NCI-H146 (cell line): ENCODE measurements at places on chromosomes 1 and 21.

- DNase-seq: no peak
Observed at GRCh38 chr1:7290971-7291970, 479.8 kb upstream of the VAMP3 start.

- no peak for DNase-seq
Observed at GRCh38 chr1:43766086-43766784, 58.9 kb downstream of the ST3GAL3 start.

DNA sequence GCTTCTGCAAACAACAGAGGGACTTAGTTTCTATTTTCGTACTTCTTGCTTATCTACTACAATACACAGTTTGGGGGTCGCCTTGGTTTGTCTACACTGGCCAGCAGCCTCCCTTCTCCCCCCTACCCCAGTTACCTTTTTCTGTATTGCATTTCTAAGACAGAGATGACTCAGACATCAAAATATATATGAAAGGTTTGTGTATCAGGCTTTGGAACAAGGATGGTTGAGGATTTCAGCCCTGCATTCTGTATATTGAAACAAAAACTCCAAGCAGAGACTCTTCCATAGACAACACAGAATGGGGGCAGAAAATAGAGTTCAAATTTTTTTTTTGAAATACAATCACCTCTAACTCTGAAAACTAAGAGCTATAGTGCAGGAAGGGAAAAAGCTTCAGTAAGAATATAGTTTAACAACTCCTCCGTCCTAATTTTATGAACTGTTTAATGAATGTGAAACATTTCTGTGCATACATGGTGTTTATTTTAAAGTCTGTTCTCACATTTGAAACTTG, 1.9 kb downstream of the SAMD13 start:
- no peak for DNase-seq

- no peak for DNase-seq
Observed at GRCh38 chr1:40772146-40772955, 11.2 kb upstream of the KCNQ4 start.

- no peak for DNase-seq
Observed at GRCh38 chr1:224884361-224884801, 45.1 kb upstream of the DNAH14 start.

GRCh38 chr1:201096977-201097856, 15.0 kb downstream of the CACNA1S start:
- DNase-seq: no peak

GRCh38 chr1:203559523-203559922, 65.6 kb downstream of the OPTC start:
- DNase-seq: no peak

GRCh38 chr1:72003092-72003491, 279.2 kb downstream of the NEGR1 start:
- DNase-seq: peak; percentile 58

- DNase-seq: no peak
Observed at GRCh38 chr1:54955359-54955758, 25.1 kb upstream of the TMEM61 start.

DNA sequence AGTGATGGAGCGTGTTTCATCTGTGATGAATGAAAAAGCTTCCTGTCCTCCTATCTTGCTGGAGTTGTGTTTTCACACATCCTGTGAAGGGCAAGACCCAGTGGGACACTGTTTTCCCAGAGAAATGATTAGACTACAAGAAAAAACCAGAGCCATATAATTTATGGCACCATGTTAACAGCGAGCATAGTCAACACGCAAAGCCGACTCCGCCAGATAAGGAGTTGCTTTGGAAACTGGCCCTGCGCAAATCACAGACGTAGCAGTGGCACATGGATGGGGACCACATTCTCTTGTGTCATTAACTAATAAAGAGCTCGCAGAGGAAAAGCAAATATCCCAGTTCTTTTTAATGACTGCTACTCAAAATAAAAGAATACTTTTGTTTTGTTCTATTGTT, 471.2 kb upstream of the RUNX1 start:
- peak; percentile 66 for DNase-seq

GRCh38 chr1:42423681-42424080, 32.1 kb downstream of the ZMYND12 start:
- DNase-seq: no peak

DNA sequence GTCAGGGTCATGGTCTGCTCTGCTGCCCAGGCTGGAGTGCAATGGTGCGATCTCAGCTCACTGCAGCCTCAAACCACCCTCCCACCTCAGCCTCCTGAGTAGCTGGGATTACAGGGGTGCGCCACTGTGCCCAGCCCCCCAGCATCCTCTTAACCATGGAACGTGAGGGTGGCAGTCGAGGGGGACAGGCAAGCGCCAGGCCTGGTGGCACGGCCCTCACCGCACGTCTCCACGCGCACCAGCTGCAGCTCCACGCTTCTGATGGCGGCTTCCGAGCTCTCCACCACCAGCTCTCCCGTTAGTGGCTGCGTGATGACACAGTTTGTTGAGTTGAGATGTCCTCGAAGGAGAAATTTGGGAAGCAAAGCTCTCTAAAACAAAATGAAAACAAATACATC, 39.1 kb downstream of the VPS26C start:
- no peak for DNase-seq

GRCh38 chr1:17852383-17852782, 97.2 kb downstream of the ACTL8 start:
- DNase-seq: no peak

DNA sequence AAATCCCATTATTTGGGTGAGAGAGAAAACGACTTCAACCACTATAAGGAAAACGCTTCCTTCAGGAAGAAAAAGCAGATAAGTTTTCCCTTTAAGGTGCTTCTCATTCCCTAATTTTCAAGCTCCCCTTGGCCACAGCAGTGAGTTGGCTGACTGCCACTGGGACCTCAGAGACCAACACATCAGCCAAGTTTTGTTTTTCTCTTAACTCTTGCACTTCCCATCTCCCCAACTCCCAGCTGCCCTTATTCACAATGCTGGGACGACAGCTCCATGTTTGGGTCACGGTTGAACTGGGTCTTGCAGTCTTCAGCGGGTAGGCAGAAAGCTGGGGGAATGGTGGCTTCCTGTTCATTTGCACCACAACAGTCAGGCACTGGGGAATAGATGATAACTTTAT, 18.9 kb downstream of the SGIP1 start:
- DNase-seq: no peak

- no peak for DNase-seq
Observed at GRCh38 chr21:41536076-41536826, 28.3 kb upstream of the TMPRSS2 start.
